ENCODE measurements at places on chromosomes 2 and 18. TPM values are rescaled to one million over a fixed set of nuclear protein-coding genes. Genes with fewer than 3 reads are reported as not detected.

- DNase-seq = no peak
These were observed 18.3 kb downstream of the IL1B start for GRCh38 chr2:112818094-112818902.

GRCh38 chr18:22691946-22692710, 241.0 kb upstream of the RBBP8 start:
- no peak for DNase-seq

Gene HAAO
- total RNA-seq = 3.5 TPM

Gene ONECUT2
- 8.2 TPM for total RNA-seq

Gene ATOH8
- total RNA-seq = 6.9 TPM

Gene UGP2
- total RNA-seq = 56.9 TPM
